HS-5 (cell line): ENCODE measurements at places on chromosomes 11 and 22.

DNA sequence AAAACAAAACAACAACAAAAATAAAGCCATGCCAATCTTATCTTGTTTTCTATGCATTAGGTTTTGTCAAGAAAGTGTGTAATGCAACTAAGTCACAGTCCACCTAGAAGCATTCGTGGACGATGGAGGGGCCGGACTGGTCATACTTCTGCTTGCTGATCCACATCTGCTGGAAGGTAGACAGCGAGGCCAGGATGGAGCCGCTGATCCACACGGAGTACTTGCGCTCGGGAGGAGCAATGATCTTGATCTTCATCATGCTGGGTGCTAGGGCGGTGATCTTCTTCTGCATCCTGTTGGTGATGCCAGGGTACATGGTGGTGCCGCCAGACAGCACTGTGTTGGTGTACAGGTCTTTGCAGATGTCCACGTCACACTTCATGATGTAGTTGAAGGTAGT, 18.3 kb upstream of the EP300 start:
- no peak for DNase-seq

GRCh38 chr11:12111549-12112520, 1.4 kb downstream of the MICAL2 start:
- DNase-seq, result no peak

DNA sequence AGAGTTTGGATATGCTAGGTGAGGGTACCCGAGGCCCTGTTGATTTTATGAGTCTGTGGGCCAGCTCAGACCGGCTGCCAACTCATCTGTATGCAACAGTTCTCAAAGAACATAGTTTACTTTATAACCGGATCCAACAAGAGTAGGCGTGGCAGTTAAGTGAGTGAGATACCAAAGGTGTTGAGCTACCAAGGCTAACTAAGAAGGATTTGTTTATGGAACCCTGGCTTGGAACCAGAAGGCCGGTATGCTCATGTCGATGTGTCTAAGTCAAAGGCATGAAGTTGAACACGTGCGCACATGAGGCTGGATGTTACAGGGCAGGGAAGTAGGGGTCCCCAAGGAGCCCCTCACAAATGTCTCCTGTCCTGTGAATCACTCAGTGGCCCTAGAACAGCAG, at the start of gene KCNJ1:
TSS of gene KCNJ1 (minus strand) at position 20 of the 400 bp plus-strand sequence. CDS start 27,053 bp downstream, outside the sequence.
- no peak for DNase-seq

- no peak for DNase-seq
Measured at GRCh38 chr11:120510406-120511115, 987 bp upstream of the GRIK4 start.

DNA sequence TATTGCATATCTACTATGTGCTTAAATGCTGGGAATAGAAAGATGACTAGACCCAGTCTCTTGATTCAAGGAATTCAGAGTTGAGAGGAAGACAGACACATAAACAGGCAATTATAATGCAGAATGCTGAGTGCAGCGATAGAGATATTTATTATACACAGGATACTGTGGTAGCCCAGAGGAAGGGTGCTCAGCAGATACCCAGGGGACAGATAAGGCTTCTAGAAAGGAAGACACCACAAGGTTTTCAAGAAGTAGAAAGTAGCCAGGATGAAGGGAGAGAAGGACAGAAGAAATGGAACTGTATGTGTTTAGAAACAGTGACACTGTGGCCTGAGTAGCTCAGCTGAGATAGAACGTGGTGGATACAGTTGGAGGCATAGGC, 79.4 kb upstream of the NNMT start:
- DNase-seq, result no peak

DNA sequence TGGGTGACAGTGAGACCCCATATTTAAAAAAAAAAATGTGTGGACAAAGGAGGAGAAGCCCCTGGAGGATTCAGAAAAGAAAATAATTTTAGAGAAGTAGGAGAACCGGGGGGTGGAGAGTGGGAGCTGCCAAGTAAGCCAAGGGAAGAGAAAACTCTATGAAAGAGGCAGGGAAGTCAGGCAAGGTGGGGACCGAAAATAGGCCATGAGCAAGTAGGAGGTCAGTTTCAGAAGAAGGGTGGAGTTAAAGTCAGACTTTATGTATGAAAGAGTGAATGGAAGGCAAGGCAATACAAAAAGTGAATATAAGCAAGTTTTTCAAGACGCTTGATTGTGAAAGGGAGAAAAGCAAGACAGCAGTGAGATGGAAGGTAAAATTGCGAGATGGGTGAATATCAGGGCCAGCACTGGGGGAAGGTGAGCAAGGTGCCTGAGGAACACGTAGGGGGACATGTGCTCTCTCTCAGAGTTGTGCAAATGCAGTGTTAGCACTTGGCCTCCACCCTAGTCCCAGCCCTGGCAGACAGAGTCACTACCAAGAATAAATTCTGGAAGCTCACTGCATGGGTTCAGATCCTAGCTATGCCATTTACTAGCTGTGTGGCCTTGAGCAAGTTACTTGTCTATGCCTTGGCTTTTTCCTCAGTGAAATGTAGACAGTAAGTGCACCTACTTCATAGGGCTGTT, 6.7 kb downstream of the XRRA1 start:
- no peak for DNase-seq

DNA sequence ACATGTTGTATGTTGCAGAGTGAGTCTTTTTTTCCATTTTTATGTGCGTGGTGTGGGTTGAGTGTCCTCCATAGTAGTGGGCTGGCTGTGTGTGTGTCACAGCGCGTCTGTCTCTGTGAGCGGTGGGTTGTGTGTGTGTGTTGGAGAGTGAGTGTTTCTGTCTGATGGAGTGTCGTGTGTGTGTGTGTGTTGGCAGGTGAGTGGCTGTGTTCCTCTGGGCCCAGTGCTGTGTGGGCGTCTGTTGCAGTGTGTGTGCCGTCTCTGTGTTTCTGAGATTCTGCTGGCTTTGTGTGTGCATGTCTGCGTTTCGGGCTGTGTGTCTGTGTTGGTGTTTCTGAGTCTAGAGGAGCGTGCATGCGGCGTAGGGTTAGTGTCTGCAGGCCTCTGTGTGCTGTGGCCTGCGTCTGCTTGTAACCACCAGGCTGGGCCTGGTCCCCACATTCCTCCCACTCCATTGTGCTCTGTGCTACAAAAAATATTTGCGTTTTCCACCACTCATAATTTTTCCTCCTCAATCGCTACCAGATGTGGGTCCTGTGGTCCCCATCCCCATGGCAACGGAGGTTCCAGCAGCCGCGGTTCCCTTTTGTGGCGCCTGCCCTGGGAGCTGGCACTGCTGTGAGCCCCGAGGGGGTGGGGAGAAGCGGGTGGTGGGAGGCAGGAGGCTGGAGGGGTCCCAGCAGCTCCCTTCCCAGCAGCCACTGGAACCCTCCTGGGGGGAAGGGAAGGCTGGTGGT, 15.2 kb downstream of the SCARF2 start:
- no peak for DNase-seq

DNA sequence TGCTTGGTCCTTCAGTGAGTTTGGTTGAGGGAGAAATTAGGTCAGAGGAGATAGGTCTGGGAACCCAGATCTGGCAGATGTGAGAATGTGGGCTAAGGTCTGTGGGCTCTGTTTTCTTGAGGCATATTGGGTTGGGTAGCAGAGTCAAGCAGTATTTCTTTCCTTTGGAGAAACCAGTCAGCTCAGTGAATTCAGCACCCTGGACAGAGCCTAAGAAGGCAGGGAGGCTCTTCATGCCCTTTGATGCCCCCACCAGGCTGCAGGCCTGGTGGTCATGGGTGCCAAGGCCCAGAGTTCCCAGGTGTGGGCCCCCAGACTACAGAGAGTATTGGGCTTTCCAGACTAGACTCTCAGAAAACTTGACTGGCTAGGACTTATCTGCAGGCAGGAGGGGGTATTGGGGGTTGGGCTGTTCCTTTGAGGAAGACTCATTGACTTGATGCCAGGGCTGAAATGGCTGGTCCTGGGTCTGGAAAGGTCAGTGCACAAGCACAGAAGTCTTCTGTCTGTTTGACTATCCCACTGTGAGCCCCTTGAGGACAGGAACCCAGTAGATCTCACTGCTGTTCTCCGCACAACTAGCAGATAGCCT, 45.3 kb upstream of the NECTIN1 start:
- no peak for DNase-seq

- DNase-seq, result no peak
Measured at GRCh38 chr22:37922191-37922590, 16.1 kb downstream of the MICALL1 start.

GRCh38 chr11:369336-370018, at the start of gene B4GALNT4:
B4GALNT4 (plus strand) TSS chr11:369499; CDS start chr11:369804, 305 bp downstream.
- DNase-seq, result no peak
